CD4-positive, alpha-beta T cell treated with Interleukin-17A for 1 hour (primary cell): ENCODE measurements at places on chromosomes 7 and 10.

DNA sequence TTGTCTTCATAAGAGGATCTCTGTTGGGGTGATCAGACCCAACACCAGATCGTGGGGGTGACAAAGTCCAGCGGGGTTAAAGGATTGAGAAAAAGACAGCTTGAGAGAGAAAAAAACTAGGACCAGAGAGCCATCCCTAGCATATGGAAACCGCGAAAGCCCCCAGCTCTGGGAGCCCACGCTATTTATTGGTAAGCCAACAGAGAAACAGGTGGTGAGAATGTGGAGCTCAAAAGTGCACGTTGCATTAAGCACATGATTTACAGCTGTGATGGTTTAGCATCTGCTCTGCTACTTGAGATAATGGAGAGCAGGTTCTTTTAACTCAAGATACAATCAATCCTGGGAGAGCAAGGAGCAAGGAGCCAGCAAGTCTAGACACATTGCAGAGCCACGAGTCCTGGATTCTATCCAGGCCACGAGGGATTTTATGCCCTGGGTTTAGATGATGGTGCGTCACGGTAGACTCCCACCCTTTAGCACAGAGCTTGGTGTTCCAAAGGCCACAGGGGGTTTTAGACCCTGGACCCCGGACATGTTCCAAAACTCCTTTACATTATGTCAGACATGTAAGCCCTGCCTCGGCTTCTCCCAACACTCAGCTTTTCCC, 755.2 kb upstream of the SORCS1 start:
- no peak for DNase-seq

DNA sequence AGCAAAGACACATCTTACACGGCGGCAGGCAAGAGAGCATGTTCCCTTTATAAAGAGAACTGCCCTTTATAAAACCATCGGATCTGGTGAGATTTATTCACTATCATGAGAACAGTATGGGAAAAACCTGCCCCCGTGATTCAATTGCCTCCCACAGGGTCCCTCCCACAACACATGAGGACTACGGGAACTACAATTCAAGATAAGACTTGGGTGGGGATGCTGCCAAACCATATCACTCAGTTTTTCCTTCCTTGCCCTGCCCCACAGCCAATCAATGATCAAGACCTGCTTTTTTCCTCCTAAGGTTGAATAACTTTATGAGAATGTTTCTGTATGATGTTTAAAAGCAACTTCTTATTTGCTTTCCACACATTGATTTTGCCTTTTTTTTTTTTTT, 3.1 kb upstream of the PTPRE start:
- DNase-seq, result no peak

DNA sequence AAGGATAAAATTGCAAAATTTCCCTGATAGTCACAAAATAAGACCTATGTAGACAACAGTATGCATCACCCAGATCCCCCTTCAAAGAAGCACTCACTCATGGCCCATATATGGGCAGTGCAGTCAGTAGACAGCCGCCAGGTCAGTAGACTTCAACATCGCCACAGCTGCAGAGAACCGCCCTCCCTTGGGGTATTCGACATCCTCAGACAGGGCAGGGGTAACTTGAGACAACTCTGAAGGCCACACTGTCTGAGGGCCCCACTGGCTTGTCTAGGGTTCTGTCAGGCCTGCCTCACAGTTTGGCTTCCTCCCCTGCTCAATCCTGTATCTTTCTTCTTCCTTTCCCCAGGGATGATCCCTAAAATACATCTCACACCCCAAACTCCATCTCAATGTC, 172.3 kb downstream of the IMMP2L start:
- no peak for DNase-seq

- DNase-seq, result no peak
Observed at GRCh38 chr10:1402016-1402770, 335.1 kb downstream of the ADARB2 start.

- no peak for DNase-seq
Observed at GRCh38 chr7:95298091-95298490, 26.2 kb downstream of the PON1 start.

DNA sequence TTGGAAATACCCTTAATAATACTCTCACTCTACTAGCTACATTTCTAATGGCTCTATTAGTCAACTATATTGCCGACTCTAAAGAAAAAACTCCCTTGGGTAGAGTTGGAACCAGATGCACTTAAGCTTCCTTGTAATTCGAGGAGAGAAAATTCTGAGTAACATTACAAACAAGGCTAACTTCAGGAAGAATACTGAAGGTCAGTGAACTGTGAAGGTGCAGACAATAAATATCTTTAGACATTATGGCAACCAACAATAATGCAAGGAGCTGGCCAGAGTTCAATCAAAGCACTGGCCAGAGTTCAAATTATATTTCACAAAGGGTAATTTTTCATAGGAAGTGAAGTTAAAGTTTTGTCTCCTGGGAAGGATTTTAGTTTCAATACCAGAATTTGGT, 40.7 kb upstream of the MRLN start:
- DNase-seq, result no peak

- peak; percentile 7 for DNase-seq
Observed at GRCh38 chr7:23938937-23939552, 229.0 kb downstream of the STK31 start.

- DNase-seq, result no peak
Observed at GRCh38 chr10:49556723-49557122, 17.8 kb upstream of the ERCC6 start.

- no peak for DNase-seq
Observed at GRCh38 chr7:24366876-24367275, 82.9 kb downstream of the NPY start.

- DNase-seq, result no peak
Observed at GRCh38 chr7:18978108-18978495, 139.3 kb downstream of the TWIST1 start.

DNA sequence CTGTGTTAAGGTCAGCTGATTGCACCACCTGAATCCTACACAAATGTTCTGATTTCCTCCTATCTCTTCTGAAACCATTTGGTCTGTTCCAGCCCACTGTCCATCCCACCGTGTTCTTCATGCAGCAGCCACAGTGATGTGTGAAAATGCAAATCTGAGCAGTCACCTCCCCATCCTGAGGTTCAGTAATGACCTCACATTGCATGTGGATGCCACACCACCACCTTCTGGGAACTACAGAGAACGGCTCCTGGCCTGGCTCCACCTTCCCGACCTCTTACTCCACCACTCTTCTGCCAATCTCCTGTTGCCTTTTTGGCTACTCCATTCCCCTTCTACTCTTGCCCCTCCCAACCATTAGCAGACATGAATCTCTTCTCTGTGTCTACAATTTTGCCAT, 244.4 kb downstream of the TNS3 start:
- no peak for DNase-seq

DNA sequence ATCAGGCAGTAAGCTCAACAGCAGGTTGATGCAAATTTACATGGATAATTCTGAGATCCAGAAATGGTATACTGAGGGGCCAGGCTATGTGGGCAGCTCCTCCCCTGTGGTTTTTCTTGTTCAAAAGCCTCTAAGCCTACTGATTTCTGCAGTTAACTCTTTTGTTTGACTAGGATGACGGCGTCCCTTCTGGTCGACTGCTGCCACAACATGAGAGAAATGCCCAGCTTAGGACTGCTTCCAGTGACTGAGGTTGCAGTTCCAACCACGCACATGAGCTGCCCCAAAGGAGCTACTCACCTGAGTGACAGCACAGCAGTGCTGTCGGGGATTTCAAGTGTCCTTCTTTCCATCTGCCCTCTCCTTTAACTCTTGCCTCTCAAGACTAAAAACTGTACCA, 973.0 kb upstream of the GHITM start:
- no peak for DNase-seq

- DNase-seq, result no peak
Observed at GRCh38 chr7:79268730-79269129, 184.7 kb downstream of the MAGI2 start.

DNA sequence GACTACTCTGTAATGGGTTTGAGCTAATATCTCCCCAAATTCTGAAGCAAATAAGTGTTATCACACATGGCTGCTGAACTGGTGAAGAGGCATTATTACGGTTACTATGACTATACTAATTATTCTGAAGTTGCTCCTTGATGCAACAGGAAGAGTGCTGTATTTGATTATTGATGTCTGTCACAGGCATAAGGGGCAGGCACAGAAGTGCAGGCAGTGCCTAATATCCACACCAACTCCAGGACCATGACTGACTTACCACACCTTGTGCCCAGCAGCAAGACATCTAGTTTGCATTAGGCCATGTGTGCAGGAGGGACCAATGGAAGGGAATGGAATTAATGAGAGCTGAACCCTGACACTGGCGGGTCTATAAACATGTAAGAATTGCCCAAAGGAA, 62.7 kb downstream of the AMPH start:
- no peak for DNase-seq

GRCh38 chr7:70856901-70857630, 274.9 kb upstream of the GALNT17 start:
- peak; percentile 44 for DNase-seq

DNA sequence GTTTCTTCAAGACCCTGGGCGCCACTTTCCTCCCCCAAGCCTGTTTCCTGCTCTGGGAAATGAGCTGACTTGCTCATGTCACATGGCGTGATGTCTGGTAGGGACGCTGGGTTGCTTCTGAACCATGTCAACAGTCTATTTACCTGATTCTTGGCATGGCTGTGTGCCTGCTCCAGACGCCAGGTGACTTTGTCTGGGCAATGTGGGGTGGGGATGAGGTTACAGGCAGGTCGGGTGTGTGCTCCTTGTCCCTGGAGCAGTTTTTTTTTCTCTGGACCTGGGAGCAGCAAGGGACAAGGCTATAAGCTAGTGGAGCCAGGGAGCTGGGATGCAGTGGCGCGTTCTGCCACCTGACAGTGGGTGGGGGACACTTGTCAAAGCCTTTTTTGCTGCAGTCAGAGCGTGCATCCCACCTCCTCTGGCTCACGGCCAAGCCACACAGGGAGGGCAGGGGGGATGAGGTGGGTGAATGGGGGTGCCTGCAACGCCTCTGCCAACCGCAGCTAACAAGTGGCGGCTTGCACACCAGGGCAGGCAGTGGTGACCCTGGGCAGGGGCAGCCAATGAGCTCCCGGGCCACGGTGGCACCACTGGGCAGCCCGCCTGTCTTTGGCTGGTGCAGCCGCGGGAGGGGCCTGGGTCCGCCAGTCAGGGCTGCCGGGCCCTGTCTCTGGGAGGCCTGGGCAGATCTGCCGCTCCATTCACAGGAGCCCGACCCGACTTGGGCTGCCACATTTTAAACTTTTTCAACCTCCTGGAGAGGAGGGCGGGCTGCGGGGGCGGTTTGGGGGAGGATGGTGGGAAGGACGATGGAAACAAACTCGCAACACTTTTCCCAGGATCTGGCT, 22.9 kb downstream of the DNAJB12 start:
- DNase-seq, result peak; percentile 93

- peak; percentile 6 for DNase-seq
Observed at GRCh38 chr7:88202799-88203198, 17.0 kb downstream of the SRI start.

DNA sequence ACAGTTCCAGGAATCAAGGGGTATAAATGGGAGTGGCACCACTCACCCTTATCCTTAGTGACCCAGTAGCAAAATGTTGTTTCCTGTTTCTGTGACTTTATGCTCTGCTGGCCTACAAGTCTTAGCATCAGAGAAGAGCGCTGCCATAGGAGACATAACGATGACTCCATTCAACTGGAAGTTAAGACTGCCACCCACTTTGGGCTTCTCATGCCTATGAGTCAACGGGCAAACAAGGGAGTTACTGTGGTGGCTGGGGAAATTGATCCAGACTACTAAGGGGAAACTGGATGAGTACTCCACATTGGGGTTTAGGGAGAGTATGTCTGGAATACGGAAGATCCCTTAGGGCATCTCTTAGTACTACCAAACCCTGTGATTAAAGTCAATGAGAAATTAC, 40.6 kb upstream of the PIK3CG start:
- DNase-seq, result no peak

- peak; percentile 43 for DNase-seq
Observed at GRCh38 chr10:21516242-21517131, 9.0 kb downstream of the SKIDA1 start.

GRCh38 chr10:101292194-101293006, 61.6 kb upstream of the BTRC start:
- no peak for DNase-seq

- no peak for DNase-seq
Observed at GRCh38 chr10:33669904-33670303, 335.4 kb upstream of the NRP1 start.

GRCh38 chr7:17595546-17595945, 297.1 kb downstream of the AHR start:
- DNase-seq, result no peak

DNA sequence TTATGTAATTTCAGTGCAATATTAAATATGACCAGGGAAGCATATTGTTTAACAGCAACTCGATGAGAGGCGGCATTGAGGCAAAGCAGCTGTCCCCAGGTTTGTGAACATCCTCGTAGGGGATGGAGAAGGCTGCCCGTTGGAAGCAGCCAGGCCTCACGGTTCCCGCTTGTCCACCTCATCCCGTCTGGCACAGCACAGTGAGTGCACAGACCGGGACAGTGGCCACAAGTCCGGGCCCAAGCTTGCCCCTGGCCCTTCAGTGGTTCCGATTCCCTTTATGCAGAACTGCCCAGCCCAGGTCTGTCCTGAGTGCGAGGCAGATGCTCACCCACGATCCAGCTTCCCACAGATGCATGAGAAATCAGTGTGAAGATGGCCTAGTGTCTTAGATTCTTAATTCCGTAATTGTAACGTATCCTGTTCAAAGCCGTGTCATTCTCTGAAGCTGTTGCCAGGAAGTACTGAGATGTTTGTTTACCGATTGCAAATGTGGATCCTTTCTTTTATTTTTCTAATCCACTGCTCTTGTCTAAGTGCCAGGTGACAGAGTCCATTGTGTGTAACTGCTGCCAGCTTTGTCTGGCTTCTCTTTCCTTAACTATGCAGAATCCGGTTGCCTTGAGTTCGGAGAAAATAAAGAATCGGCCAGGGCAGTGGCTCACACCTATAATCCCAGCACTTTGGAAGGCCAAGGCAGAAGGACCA, 35.5 kb downstream of the PFKP start:
- no peak for DNase-seq

DNA sequence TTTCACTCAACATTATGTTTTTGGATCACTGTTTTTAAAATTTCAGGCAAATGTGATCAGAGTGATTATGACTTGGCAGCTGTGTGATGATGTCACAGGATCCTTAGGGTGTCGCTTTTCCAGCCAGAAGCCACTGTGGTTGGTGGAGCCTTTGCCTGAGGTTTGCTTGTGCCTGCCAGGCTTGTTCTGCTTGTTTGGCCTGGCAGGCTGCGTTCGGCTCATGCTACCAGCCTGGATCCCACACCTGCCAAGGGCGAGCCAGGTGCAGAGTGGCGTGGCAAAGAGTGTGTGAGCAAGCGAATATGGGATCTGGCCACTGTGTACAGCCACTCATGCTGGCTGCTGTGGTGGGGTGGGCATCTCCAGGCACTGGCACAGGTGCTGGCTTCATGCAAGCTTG, 55.7 kb downstream of the ADK start:
- DNase-seq, result no peak

GRCh38 chr10:95395947-95396449, 105.2 kb upstream of the PDLIM1 start:
- no peak for DNase-seq

DNA sequence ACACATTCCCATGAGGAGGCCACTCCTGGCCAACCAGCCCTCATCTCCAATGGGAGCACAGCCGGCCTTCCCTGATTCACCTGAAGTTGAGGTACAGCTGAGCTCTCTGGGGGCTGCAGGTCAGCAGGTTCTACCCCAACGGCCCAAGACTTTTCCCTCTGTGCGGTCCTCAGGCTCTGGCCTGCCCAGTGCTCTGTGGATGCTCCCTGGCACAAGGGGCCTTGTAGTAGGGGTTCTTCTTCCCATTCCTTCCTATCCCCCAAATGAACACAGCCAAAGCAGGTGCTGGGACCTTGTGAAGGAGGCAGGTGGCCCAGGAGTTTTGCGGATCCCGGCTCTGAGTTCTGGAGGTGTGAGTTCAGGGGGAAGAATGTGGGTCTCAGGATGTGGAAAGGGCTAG, 72.2 kb downstream of the PLXNA4 start:
- no peak for DNase-seq
